Activated CD8-positive, alpha-beta memory T cell treated with anti-CD3 and anti-CD28 coated beads for 1 hour (primary cell): ENCODE measurements at places on chromosomes 7 and 10.

DNA sequence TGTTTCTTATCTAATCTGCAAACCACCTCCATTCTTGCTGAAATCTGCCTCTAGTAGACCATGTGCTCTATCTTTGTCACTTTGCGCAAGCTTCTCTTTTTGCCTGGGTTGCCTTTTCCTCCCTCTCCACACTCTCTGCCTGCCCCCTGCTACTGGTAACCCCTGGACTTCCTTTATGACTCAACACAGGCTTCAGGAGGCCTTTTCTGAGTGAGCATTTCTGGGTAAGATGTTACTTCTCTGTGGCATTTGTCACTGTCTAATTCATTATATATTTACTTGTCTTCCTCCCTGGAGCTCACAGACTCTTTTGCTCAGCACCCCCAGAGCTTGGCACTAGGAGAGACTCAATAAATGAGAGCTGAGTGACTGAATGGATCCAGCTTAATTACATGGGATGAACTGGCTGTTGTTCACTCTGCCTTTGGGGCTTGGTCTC is 8.4 kb downstream of the GOLGA7B start:
- no peak for DNase-seq

- no peak for DNase-seq
Measured at GRCh38 chr10:100962351-100963080, 6.8 kb upstream of the SEMA4G start.

DNA sequence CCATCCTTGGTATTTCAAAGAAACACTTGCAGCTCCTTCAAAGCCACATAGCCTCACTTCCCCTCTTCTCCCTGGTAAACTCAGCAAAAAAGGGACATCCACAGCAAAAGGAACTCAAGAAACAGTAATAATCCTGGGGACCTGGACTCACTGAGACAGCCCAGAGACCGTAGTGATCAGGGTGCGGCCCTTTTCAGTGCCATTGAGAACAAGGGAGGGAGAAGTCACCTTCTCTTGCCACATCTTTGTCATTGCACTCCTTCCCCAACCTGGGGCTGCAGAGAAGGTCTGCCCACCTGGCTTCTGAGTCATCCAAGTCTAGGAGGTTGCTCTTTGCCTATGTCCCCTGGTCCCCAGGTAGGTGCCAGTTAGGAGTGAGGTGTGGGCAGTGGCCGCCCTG is 93.9 kb upstream of the SH2B2 start:
- no peak for DNase-seq

GRCh38 chr10:131850383-131850870 is 50.4 kb upstream of the PPP2R2D start:
- no peak for DNase-seq

GRCh38 chr7:4144811-4145510 is 537.1 kb upstream of the FOXK1 start:
- DNase-seq, result no peak

GRCh38 chr7:16171928-16172327 is 249.4 kb downstream of the CRPPA start:
- no peak for DNase-seq

- no peak for DNase-seq
Measured at GRCh38 chr10:72322280-72323058, 32.2 kb downstream of the DNAJB12 start.

GRCh38 chr10:85598646-85599045 is 767.9 kb downstream of the GRID1 start:
- no peak for DNase-seq

- DNase-seq, result no peak
Measured at GRCh38 chr7:318878-319661, 29.1 kb downstream of the FOXL3 start.

DNA sequence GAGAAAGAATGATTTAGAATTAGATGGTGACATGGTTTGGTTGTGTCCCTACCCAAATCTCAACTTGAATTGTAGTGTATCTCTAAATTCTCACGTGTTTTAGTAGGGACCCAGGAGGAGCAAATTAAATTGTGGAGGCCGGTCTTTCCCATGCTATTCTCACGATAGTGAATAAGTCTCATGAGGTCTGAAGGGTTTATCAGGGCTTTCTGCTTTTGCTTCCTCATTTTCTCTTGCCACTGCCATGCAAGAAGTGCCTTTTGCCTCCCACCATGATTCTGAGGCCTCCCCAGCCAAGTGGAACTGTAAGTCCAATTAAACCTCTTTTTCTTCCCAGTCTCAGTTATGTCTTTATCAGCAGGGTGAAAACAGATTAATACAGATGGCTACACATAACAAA is 167.4 kb upstream of the SVIL start:
- no peak for DNase-seq

GRCh38 chr10:34721208-34721840 is 93.8 kb downstream of the PARD3 start:
- no peak for DNase-seq

GRCh38 chr10:88546497-88546896 is 36.6 kb downstream of the RNLS start:
- DNase-seq, result no peak

- DNase-seq, result no peak
Measured at GRCh38 chr7:31663072-31663471, 23.9 kb upstream of the PPP1R17 start.

DNA sequence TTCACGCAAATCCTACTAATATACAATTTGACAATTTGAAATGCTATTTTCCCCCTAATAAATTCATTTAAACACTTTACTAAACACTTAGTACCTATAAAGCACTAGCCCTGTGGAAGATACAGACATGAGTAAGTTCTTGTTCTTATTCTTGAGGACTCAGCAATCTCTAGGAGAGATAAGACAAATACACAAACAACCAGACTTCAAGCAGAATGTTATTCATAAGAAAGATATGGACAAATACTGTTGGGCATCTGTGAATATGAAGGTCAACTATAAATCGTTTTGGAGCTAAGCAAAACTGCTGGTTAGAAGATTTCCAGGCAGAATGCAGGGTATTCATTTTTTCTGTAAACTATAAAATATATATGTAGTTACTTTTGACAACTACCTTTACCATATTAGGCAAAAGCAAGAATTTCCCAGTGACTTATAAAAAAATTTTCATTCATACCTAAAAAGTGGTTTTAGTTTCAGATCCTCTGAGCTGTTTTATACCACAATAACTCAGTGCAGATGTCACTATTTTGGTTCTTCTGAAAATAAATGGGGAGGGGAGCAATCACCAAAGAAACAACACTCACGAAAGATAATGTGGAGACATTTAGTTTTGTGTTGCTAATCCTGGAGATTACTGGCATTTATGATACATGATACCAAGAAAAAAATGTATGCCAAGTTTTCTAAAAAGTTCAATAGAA is 3.8 kb downstream of the VPS41 start:
- no peak for DNase-seq

- DNase-seq, result no peak
Measured at GRCh38 chr7:157817944-157818700, 481.3 kb downstream of the DNAJB6 start.

DNA sequence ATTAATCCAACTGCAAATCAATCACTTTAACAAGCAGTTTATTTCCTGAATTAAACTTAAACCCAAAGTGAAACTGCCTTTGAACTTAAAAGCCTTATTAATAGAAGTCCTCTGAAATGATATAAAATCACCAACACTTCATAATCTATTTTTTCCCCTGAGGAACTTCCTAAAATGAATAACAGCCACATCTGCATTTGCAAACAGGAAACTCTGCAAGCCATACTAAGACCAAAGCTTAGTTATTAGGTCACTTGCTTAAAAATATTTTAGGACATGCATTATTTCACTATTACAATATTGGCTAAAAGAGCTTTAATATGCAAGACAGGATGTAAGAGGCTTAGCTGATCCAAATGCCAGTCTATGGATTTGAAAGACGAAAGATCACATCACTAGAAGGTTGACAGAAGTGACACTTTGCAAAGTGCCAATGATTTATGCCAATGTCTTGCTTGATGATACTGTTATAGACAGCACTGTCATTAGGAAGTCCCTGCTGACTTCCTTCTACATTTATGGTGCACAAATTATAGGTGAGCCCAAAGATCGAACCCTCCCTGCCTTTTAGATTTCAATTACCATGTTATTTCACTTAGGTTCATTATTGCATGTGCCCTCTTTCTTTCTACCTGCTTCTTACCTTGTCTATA is 99.9 kb upstream of the SKAP2 start:
- DNase-seq, result no peak

DNA sequence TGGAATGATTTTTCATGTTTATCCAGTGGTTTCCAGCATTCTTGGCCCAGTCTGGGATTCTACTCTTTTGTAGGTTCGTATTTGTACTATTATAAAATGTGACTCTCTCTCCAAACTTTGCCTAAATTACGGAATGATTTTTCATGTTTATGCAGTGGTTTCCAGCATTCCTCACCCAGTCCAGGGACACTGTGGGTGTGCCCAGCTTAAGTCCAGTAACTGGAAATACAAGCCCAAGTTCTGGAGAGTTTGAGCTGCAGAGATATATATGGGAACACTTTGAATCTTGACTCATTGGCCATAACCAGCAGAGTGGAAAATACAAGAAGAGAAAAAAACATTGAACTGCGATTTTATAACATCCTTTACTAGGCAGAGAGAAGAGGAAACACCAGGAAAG is 5.9 kb upstream of the MAGI2 start:
- no peak for DNase-seq

- DNase-seq, result no peak
Measured at GRCh38 chr10:106025208-106025811, 1139.2 kb downstream of the SORCS1 start.

GRCh38 chr10:71520042-71520441 is 123.3 kb downstream of the CDH23 start:
- DNase-seq, result no peak

- DNase-seq, result no peak
Measured at GRCh38 chr10:109961174-109962001, 38.1 kb upstream of the XPNPEP1 start.

GRCh38 chr10:59000162-59000825 is 176.1 kb upstream of the PHYHIPL start:
- DNase-seq, result no peak

- no peak for DNase-seq
Measured at GRCh38 chr7:81410471-81411117, 359.3 kb downstream of the HGF start.

DNA sequence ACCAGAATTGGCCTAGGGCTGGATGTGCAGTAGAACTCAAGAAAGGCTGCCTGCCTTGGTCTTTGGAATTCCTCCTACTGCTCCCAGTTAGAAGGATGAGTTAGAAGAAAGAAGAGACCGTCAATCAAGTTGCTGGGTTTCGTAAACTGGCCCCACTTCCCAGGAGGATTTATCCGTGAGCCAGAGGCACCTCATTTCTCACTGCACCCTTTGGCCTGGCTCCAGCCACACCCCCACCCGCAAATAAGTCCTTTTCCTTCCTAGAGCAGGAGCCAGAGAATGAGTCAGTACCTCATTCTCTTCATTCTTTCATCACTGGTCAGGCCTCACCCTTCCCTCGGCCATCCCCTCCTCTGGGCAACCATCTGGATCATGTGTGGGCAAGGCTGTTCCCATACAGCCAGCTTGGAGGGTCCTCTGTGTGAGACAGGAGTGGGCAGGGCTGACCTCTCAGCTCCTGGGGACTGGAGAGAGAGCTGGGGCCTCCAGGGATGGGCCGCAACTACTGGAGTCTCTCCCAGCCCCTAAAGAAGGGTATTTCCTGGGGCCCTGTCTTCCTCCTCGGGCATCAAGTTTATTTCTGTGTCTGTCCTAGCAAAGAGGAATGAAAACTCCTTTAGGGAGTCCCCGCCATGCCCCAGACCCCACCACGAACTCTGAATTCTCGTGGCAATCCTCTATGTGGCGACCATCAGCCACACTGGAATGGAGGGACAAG is 87.2 kb upstream of the DUSP5 start:
- DNase-seq, result no peak

DNA sequence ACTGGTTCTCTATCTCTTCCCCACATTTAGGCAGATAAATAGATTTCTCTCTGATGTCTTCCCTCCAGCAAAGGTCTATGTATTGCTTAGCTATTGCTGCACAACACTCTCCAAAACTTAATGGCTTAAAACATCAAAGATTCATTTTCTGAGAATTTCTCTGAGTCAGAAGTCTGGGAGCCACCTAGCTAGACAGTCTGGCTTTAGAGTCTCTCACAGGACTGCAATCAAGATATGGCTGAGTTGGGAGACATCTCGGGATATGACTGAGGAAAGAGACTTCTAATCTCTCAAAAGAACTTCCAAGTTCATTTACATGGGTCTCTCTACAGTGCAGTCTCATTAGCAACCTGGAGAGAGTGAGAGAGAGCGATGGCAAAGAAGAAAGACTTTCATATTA is 553.6 kb upstream of the GHITM start:
- no peak for DNase-seq

GRCh38 chr7:151481650-151482505 is 37.8 kb downstream of the RHEB start:
- no peak for DNase-seq

- no peak for DNase-seq
Measured at GRCh38 chr7:133020496-133020895, 61.4 kb downstream of the CHCHD3 start.

DNA sequence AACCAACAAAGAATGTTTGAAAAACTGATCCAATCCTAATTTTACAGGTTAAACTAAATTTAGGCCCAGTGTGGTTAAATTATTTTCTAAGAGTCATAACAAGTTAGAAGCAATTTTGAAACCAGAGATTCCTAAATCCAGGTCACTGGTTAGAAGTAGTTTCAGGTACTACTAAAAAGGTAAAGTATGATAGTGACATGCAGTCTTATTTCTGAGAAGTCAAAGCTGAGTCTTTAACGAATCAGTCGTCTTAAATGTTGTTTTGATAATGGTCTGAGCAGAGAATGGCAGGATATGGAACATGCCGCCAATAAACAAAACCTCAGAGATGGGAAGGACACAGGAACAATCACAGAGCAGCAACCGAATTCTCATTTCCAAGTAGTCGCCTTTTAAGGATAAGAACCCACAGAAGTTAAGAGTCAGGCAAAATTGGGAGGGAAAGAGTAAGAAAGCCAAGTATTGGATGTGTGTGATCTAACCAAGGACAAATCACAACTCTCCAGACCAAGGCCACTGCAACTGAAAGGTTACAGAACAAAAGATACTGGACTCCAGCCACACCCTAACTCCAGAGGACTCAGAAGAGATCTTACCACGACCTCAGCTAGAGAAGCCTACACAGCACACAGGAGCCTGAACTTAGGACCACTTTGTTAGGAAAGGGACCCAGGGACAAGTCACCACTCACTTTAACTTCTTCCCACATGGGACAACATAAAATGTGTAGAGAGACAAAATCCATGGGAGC is 19.7 kb downstream of the TMEM243 start:
- DNase-seq, result no peak

DNA sequence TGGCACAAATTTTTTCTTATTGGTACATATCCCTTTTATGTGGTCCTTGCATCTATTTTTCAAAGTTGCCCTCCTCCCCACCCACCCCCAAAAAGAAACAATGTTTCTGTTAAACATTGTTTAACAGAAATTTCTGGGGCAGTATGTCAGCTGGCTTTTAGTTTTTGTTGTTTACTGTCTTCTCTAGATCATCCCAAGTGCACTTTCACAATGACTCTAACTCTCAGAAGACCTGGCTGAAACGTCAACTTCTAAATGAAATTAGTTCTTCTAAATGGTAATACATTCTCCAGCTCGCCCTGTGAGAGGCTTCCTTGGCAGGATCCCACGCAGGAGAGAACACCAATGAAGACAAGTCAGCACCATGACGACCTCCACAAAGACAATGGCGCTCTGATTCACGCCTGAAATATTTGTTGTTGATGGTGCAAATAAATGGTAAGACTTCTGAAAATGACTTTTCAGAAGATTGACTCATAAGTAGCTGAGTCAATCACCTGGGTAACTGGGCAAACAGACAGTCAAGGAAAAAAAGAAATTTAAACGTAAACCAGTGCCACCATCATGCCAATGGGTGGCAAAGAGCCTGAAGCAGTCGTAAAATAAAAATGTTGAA is 293.7 kb downstream of the FZD1 start:
- no peak for DNase-seq
